ENCODE measurements at places on chromosomes 7 and 10.

GRCh38 chr10:48633381-48634197 lies 28.7 kb upstream of the ARHGAP22 start:
- DNase-seq, result no peak

- no peak for DNase-seq
These were observed 840 bp upstream of the ATP6V0A4 start for GRCh38 chr7:138798836-138799235.

GRCh38 chr10:122249303-122249850 lies 21.7 kb upstream of the BTBD16 start:
- DNase-seq, result no peak

GRCh38 chr10:22308390-22308789 lies 7.8 kb upstream of the COMMD3 start:
- no peak for DNase-seq

DNA sequence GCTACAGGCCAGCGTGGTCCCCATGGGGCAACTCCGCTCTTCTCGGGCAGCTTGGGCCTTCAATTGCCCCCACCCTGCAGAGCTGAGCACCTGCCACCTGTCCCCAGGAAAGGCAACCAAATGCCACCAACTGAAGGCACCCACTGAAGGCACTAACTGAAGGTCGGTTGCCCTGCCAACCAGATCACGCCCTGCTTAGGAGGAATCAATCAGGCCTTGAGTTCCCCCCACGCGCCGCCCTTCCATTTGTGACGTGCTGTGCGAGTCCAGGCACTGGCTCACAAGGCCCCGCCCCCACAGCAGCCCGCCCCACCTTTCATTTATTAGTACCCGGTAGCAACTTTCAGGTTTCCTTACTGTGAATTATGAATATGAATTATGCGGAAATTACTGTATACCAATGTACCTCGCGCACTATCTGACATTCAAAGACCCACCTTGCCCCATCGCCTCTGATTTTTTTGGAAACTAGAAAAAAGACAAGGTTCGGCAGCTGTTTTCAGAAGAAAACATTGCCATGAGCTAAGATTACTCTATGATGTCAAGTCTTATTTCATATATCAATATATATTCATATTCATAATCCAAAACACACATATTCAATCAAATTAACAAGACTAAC lies 83.6 kb upstream of the ABI1 start:
- DNase-seq, result no peak

- no peak for DNase-seq
These were observed 114.7 kb downstream of the MYO3A start for GRCh38 chr10:26048756-26049155.

GRCh38 chr7:30836991-30837390 lies 65.8 kb downstream of the MINDY4 start:
- DNase-seq, result no peak

All from Kasumi-1 (cell line).